ENCODE measurements at places on chromosomes 1 and 21.

GRCh38 chr1:112110031-112110430, 120.6 kb upstream of the KCND3 start:
- DNase-seq: no peak

GRCh38 chr1:162193221-162193620, 123.7 kb downstream of the NOS1AP start:
- no peak for DNase-seq

DNA sequence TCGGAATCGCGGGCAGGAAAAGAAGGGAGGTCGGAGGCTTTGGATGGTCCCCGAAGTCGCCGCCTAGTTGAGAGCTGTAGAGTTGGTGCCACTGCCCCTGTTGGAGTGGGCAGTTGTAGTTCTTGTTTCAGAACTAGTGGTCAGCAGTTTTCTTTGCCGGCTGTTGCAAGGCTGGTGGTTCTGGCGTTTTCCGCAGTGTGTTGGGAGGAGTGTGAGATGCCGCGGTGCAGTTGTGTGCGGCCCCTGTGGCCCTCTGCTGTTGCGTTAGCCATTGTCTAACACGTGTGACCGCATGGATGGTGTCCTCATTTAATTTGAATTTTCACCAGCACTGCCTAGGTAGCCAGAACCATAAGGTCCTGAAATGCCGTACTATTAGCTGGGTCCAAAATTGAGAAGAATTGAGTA, 1.4 kb downstream of the ARF1 start:
- DNase-seq: no peak

GRCh38 chr21:17446737-17447136, 66.1 kb upstream of the CXADR start:
- DNase-seq: no peak

DNA sequence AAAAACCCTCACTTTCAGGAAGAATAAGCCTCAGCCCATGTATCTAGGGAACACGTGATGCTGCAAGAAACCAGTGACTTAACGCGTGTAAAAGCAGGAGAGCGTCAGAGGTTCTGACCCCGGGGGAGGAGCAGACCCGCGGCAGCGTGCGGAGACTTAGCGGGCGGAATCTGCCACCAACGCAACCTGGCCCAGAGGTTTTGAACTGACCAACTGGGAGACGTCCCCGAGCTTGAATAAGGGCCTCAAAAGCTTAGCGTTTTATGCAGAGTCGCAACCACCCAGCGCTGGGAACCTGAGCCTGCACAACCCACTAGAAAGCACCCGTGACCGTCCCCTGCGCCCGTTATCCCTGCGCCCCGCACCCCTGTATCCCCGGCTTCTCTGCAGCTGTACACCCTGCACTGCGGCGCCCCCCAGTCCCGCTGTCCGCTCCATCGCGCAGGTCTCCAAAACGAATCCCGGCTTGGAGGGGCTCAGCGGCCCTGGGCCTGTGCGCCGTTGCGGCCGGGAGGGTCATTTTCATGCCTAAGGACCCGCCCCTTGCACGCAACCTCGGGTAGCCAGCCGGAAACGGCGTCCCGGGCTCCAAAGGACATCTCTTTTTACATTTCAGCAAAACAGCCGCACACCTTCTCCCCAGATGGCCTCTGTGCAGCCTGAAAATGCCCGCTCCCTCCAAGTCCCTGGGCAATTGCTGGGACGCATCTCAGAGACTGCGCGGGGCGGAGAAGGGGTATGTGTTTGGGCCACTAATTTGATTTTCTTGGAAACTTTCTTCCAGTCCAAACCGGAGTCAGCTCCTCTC, 29.4 kb upstream of the TRIM17 start:
- peak; percentile 28 for DNase-seq

GRCh38 chr1:221873673-221874072, 131.8 kb upstream of the DUSP10 start:
- DNase-seq: no peak

GRCh38 chr1:31843506-31843905, 27.7 kb upstream of the SPOCD1 start:
- DNase-seq: no peak

DNA sequence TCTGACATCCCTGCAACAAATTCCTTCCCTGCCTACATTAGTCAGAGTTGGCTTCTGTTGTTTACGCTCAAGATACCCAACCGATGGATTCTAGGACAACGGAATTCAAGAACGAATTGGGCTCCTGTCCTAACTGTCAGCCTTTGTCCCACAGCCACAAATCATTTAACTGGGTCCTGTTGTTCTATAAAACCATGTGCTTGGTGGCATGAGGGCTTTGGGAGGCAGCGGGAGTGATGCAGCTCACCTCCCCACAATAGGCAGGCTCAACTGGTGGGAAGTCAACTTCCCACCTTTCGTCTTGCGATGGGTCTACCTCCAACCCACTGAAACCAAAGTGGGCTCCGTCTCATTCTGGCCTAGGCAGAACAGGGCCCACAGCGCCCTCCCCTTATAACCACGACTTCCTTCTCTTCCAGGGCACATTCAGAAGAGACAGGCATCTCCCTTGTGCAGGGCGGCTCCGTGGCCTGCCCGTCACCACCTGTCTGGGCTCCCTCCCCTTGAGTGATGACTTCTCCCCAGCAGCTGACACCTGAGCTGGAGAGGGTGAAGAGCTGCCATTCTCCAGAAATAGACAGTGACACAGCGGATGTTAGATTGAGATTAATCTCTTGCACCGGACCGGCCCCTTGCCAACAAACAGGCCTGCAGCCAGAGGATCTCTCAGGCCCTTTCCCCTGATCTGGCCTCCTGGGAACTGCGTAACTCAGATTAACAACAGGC, 26.5 kb downstream of the LRRC38 start:
- no peak for DNase-seq

DNA sequence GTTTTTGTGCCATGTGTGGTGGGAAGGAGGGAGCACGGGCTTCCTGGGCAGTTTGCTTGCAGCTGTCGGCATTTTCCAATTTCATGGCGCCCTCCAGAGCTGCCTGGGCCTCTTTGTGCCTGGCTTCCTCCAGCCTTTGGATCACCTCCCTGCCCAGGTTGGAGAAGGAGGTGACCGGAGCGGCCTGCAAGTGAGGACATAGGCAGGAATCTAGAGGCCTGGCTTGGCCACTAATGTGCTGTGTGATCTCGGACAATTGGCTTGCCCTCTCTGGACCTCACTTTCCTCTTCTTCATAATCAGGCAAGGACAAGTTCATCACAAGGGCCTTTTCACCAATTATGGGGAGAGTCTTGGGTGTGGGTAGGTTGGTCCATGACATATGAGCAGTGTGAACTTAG, 245.1 kb downstream of the MATN1 start:
- no peak for DNase-seq

DNA sequence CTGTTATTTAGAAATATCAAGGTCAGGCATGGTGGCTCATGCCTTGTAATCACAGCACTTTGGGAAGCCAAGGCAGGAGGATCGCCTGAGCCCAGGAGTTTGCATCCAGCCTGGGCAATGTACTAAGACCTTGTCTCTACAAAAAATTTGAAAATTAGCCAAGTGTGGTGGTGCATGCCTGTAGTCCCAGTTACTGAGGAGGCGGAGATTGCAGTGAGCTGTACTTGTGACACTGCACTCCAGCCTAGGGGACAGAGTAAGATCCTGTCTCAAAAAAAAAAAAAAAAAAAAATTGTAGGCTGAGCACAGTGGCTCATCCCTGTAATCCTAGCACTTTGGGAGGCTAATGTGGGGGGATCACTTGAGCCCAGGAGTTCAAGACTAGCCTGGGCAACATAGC, 45.3 kb downstream of the PIK3CD start:
- DNase-seq: no peak

- DNase-seq: no peak
Measured at GRCh38 chr1:38905985-38906384, 24.6 kb upstream of the GJA9 start.

GRCh38 chr1:239006276-239006675, 380.1 kb upstream of the CHRM3 start:
- no peak for DNase-seq

DNA sequence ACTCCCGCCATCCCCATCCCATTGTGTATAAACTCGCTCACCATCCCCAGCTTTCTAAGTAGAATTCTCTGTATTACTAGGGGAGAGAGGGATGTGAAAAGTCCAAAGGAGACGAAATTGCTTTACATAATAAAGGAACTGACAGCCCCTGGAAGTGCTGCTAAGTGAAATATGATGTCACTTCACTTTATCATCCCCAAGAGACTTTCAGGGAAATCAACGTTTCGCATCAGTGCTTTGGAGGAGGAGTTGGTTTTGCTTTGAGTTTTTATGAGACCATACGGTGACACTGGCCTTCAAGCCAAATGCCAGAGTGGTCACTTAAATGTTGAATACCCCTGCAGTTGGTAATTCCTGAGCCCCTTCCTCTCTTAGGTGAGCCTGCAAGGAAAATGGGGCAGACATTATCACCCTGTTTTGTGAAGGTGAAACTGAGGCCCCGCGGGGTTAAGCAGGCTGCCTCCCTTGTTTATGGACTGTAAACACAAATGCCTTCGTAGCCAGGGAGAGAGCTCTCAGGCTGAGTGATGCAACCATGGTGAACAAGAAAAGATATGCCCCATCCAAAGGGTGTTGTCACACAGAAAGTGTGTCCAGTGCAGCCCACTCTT, 58.4 kb upstream of the KAZN start:
- DNase-seq: no peak

GRCh38 chr1:97196825-97197516, 475.4 kb downstream of the PTBP2 start:
- no peak for DNase-seq

GRCh38 chr21:35658242-35658641, 402.1 kb downstream of the SETD4 start:
- no peak for DNase-seq

DNA sequence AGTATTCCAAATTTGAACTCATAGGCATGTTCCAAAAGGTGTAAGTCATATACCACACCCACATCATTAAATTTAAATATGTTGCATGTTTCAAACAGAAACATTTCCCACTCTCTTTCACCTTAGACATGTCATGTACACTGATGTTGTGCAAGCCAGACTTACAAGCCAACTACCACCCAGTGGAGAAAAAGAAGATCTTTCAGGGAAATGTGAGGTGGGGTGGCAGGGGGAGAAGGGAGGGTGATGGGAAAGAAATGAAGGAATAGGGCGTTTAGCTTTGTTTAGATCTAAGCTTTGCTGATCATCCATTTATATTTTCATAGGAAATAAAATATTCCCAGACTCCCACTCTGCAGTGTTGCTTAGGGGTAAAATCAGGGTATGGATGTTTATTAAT, 1.6 kb downstream of the NEGR1 start:
- no peak for DNase-seq

DNA sequence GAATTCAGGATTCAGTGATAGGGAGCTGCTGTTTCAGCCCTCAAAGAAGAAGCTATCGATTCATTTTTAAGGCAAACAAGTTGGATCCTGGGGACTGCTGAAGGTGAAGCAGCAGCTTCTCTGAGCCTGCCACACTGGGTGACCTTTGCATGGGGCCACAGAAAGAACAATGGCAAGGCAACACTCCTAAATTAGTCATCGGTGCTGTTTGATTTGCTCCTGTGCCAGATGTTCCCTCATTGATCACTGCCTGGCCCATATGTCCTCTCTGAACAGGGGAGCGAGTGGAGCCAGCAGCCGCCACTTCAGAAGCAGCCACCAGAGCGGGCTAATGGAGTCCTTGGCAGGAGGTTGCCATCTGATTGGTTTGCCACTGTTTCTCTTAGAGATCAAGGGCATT, 391.5 kb downstream of the NTNG1 start:
- DNase-seq: no peak

GRCh38 chr1:187696073-187696472, 867.3 kb downstream of the PLA2G4A start:
- no peak for DNase-seq

- no peak for DNase-seq
Measured at GRCh38 chr1:45299296-45299695, 27.4 kb upstream of the HPDL start.

- no peak for DNase-seq
Measured at GRCh38 chr1:30851286-30851685, 57.3 kb downstream of the SDC3 start.

DNA sequence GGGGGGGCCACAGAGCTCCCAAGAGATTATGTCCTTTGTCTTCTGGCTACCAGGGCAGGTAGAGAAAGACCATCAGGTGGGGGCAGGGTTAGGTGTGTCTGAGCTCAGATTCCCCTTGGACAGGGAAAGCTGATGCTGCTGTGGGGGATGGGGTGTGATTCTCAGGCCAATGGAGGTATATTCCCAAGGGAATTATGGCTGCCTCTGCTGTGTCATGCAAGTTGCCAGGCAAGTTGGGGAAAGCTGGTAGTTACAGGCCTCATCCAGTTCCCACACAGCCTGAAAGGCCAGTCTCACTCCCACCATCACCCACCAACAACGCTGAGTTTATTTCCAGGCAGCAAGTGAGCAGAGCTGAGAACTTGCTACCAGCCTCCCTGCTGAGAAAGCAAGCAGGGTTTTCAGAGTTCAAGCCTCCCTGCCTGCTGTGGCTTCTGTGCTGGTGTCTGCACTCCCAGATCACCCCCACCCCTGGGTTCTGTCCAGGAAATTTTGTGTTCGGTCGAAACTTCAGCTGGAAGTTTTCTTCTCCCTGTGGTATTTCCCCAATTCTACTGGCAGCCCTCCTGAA, 21.3 kb downstream of the IFI16 start:
- no peak for DNase-seq

GRCh38 chr21:44279354-44280260, 6.1 kb upstream of the AIRE start:
- no peak for DNase-seq

GRCh38 chr1:112083487-112083886, 94.0 kb upstream of the KCND3 start:
- no peak for DNase-seq

DNA sequence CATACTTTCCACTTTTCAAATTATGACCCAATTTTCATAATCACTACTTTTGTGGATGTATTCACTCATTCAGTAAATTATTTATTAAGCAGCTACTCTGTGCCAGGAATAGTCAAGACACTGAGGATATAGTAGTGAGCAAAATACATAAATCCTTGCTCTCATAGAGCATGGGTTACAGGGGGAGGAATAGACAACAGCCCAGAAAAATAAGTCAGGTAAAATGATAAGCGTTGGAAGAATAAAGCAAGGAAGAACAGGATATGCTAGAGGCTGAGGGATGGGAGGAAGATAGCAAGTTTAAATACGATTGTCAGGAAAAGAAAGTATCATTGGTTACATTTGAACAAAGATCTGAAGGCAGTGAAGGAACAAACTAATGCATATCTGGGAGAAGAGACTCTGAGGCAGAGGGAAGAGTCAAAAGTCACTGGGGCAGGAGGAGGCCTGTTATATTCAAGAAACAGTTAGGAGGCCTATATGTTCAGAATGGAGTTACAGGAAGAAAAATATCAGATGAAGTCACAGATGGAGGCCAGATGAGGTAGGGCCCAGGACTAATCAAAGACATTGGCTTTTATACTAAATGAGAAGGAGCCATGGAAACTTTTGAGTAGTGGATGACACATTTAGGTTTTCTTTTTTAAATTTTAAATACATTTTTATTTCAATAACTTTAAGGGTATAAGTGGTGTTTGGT, 42.9 kb downstream of the SEC22B start:
- no peak for DNase-seq
